Colonic mucosa (tissue), 4 donors: ENCODE measurements at places on chromosomes 12 and 14.
A peak's percentile ranks its signal among the peaks of the same experiment; 100 is the strongest.

DNA sequence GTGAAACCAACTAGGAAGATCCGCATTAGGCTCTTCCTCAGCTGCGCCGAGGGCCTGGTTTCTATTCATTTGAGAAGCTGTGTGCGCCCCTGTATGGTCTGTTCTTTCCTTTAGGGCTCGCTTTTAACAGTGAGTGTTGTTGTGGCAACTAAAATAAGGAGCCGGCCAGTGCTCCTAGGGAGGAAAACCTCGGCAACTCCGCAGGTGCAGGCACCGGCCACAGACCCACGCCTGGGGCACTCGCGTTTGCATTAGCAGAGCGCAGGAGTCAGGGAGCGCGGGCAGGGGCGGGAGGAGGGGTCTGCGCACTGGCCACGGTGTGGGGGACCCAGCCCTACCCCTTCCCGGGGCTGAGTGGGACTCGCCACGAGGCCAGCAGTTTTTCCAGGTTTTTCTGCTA lies 50.5 kb downstream of the STX2 start:
- H3K4me3 ChIP-seq, result no peak overlapping the region
- no peak for DNase-seq
- no peaks in the 10 kb centered on the region for H3K36me3 ChIP-seq
- no peaks in the 10 kb centered on the region for H3K27me3 ChIP-seq
- H3K27ac ChIP-seq, result no peak overlapping the region
- H3K4me1 ChIP-seq, result no peaks in the 10 kb centered on the region

DNA sequence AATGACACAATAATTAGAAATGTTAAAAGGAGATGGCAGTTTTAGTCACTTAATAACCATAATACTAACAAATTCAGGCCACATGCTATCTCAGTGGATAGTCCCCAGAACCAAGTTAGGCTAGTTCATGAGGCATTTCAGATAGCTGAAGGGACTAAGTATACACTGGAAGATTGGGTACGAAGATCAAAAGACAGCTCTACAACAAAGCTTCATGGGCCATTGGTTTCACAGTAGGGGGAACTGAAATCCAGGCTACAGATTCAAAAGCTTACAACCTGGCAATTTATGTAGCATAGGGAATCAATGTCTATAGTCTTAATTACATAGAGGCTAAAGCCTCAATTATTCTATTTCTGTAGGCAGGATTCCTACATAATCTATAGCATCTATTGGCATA lies 343.0 kb downstream of the RGS6 start:
- no peaks in the 10 kb centered on the region for H3K36me3 ChIP-seq
- no peaks in the 10 kb centered on the region for H3K4me1 ChIP-seq
- no peak for DNase-seq
- no peak overlapping the region for H3K27ac ChIP-seq

DNA sequence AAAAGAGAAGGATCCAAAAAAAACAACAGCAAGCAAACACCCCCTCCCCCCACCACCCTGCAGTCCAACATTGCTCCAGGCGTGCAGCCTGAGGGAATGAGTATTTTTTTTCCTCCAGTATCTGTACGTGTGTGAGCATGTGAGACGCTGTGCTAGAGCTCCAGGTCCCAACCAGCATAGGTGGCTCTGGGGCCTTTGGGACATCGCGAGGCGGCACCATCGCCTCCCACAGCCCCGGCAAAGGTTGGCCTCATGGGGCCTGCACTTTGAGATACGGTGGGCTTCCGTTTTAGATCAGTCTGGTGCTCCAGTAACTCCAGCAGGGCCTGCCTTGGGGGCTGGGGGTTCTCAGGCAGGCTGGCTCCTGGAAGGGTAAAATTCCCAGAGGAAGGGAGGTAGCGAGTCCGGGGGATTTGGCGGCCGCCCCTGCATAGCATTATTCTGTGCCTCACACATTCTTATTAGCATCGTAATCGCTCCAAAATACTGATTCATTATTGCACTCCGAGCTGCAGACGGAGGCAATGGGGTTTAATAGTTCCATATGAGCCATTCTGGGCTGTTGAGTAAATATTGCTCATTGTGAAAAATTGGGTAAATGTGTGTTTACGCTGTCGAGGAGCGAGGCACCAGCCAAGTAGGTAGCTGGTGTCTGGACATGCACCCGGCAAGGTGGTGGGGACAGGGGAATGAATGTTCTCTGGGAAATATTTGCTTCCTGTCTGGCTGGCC lies 143.1 kb upstream of the MYL2 start:
- no peaks in the 10 kb centered on the region for H3K36me3 ChIP-seq
- H3K4me1 ChIP-seq, result no peaks in the 10 kb centered on the region
- no peaks in the 10 kb centered on the region for H3K27me3 ChIP-seq
- no peak overlapping the region for H3K4me3 ChIP-seq
- DNase-seq, result no peak

- H3K36me3 ChIP-seq, result no peaks in the 10 kb centered on the region
- no peak overlapping the region for H3K27ac ChIP-seq
- DNase-seq, result no peak
- no peaks in the 10 kb centered on the region for H3K27me3 ChIP-seq
- no peaks in the 10 kb centered on the region for H3K4me1 ChIP-seq
These were observed 9.4 kb downstream of the STON2 start for GRCh38 chr14:81390696-81391095.

DNA sequence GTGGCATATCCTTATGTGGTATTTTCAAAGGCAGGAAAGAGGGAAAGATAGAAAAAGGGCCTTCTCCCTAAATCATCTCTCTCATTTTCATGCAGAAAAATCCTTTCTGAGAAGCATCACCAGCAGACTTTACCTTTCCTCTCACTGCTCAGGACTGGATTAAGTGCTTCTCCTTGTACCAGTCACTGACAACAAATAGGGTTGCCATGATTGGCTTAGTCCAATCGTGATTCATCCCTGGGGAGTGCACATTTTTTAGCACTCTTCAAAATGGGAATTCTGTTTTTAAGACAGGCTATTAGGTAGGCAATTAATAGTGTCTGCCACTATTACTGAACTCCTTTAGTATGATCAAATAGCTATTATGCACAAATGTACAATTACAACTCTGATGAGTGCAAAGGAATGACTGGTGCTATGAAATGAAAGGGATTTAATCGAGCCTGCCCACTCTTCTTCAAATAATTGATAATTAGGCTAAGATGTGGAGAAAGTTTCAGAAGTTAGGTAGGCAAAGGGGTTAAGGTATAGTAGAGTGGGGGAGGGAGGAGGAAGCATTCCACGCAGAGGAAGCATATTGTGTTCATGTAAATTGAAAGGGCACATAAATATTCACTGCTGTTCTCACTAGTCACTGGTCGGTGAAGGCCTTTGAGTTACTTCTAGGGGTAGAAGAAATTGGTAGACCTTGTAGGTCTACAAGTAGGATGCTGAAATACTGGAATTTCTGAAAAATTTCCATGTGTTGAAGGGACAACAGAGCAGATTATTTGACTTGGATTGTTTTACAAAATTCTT lies 84.0 kb downstream of the MSRB3 start:
- no peak for DNase-seq
- no peaks in the 10 kb centered on the region for H3K27me3 ChIP-seq
- no peaks in the 10 kb centered on the region for H3K4me1 ChIP-seq
- H3K36me3 ChIP-seq, result no peaks in the 10 kb centered on the region
- H3K4me3 ChIP-seq, result no peak overlapping the region

DNA sequence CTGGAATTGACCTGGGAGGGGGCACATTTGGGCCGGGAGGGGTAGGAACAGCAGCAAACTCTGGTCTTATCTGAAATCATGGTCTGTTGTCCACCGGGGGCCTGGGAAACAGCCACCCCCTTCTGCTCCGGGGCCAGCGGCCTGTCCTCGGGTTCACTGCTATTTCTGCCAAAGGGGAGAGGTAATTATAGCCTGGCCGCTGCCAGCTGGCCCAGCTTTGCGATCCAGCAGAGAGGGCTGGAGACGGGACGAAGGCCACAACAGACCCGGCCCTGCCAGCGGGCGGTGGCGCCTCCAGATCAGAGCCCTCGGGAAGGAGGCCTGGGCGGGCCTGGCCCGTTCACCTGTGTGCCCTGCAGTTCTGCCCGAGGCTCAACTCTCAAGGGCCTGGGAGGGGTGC lies at the start of gene C14orf180:
TSS of gene C14orf180 (plus strand) at position 258 of the 400 bp plus-strand sequence. CDS start 6,667 bp downstream, outside the sequence.
- H3K4me3 ChIP-seq, result no peak within 1 kb of the TSS
- H3K27ac ChIP-seq, result no peak within 1 kb of the TSS
- H3K27me3 ChIP-seq, result no peaks in the 10 kb centered on the region
- no peaks in the 10 kb centered on the region for H3K36me3 ChIP-seq

DNA sequence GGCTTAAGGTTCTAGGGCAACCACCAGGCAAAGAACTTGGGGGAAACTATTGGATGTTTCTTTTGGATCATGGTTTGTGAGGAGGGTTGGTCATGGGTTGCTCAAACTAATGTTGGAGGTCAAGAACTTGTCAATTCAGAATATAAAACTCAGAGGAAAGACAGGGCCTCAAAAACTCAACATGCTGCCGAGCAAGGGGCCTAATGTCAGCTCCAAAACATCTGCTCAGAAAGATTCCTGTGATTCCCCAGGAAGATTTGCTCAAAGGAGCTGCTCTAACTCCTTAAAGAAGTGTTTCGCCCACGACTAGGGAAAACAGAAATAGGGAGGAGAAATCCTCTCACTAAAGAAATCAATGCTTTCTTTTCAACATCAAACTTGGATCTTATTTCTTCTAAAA lies 3.7 kb upstream of the IGF1 start:
- no peak for DNase-seq
- H3K4me1 ChIP-seq, result no peaks in the 10 kb centered on the region
- H3K4me3 ChIP-seq, result no peak overlapping the region
- H3K27ac ChIP-seq, result no peak overlapping the region
- no peaks in the 10 kb centered on the region for H3K27me3 ChIP-seq
- no peaks in the 10 kb centered on the region for H3K36me3 ChIP-seq

GRCh38 chr12:26441434-26441833 lies 246.1 kb downstream of the SSPN start:
- H3K27me3 ChIP-seq, result no peaks in the 10 kb centered on the region
- H3K36me3 ChIP-seq, result no peaks in the 10 kb centered on the region
- no peaks in the 10 kb centered on the region for H3K4me1 ChIP-seq
- H3K27ac ChIP-seq, result no peak overlapping the region

DNA sequence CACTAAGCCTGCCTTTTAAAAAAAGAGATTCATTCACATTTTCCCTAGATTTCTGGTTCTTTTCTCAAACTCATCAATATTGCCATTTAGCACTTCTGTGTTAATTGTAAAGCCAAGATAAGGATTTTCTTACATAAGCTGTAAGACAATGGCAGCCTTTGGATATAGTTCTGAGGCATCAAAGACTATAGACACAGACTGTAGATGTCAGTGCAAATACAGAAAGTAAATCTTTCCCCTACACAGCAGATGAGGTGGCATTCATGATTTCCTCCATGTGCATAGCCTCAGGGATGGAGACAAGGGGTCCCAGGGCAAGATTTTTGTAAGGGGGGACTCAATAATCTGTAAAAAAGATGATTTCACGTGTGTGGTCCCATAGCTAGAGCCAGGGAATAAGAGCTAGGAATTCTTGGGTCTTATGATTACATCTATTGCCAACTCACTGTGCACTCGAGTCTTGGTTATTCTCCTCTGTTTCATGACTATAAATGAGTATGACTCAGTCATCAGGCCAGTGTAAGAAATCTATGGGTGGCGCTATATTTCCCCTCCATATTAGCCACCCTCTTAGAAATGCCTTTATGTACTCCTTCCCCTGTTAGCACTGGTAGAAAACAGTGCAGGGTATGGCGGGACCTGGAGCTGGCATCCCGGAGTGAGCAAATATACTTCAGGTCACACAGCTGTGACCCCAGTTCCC lies 207.5 kb downstream of the EXOC5 start:
- no peak overlapping the region for H3K4me3 ChIP-seq
- DNase-seq, result no peak
- no peak overlapping the region for H3K27ac ChIP-seq
- H3K27me3 ChIP-seq, result no peaks in the 10 kb centered on the region
- no peaks in the 10 kb centered on the region for H3K36me3 ChIP-seq
- H3K4me1 ChIP-seq, result peaks cover 5% of the 10 kb centered on the region

- no peaks in the 10 kb centered on the region for H3K36me3 ChIP-seq
- peak overlapping the region; percentile 35 for H3K4me3 ChIP-seq
- H3K4me1 ChIP-seq, result no peaks in the 10 kb centered on the region
- peak overlapping the region; percentile 81 for H3K27ac ChIP-seq
These were observed 18.7 kb upstream of the CTDSP2 start for GRCh38 chr12:57865084-57865751.

DNA sequence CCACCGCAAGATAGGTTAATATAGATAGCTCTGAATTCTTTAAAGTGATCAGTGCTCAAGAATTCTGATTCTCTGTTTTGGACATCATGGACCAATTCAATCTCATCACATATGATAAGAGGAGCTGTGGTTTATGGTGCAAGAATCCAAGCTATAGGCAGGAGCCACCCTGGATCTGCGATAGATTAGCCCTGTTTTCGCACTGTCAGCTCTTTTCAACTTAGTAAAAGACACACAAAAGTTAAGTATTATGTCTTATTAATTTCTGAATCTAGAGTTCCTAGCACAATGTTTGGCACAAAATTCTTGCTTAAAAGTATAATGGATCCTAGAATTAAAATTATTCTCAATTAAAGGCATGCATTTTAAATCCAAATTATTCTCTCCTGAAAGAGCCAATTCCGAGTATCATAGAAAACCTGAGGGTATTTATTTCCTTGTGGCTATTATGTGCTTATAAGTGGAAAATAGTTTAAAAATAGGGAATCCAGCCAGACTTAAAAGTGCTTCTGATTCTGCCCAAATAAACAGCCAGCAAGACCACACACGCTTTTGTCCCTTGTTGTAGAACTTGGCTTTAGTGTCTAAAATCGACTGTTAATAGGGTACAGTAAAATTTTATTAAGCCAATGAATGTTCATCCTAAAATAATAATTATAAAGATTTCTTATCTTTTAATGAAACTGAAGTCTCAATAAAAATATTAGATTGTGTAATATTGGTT lies 184.9 kb upstream of the FLRT2 start:
- H3K4me3 ChIP-seq, result no peak overlapping the region
- no peak for DNase-seq
- no peaks in the 10 kb centered on the region for H3K27me3 ChIP-seq
- H3K27ac ChIP-seq, result no peak overlapping the region
- H3K4me1 ChIP-seq, result no peaks in the 10 kb centered on the region

GRCh38 chr14:89507521-89507920 lies 90.5 kb upstream of the FOXN3 start:
- no peaks in the 10 kb centered on the region for H3K36me3 ChIP-seq
- no peaks in the 10 kb centered on the region for H3K4me1 ChIP-seq
- H3K27ac ChIP-seq, result no peak overlapping the region
- no peaks in the 10 kb centered on the region for H3K27me3 ChIP-seq

DNA sequence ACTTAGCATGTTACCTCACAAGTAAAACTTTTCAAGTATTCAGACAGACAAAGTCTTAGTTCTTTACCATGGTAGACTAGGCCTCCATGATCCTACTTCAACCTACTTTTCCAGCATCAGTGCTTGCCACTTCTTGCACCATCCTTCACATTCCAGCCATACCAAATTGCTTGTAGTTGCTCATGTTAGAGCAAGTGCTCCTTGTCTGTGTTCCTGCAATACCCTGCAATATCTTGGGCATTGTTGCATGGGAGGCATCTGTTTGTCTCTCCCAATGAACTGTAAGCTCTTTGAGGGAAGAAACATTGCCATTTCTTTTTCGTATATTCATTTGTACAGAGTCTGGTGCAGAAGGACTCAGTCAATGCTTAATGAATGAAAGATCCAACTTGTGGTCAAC lies 78.0 kb downstream of the SRGAP1 start:
- H3K27ac ChIP-seq, result no peak overlapping the region
- no peaks in the 10 kb centered on the region for H3K27me3 ChIP-seq
- no peak overlapping the region for H3K4me3 ChIP-seq
- DNase-seq, result no peak

- H3K27ac ChIP-seq, result no peak overlapping the region
- no peaks in the 10 kb centered on the region for H3K27me3 ChIP-seq
- peak; percentile 44 for DNase-seq
- H3K4me1 ChIP-seq, result no peaks in the 10 kb centered on the region
- no peaks in the 10 kb centered on the region for H3K36me3 ChIP-seq
- no peak overlapping the region for H3K4me3 ChIP-seq
These were observed 27.6 kb upstream of the GALNT9 start for GRCh38 chr12:132356691-132357622.
